ACHN (cell line): ENCODE measurements at places on chromosomes 7 and 10.

GRCh38 chr7:9201928-9202327 is 768.5 kb downstream of the NXPH1 start:
- no peak for DNase-seq

DNA sequence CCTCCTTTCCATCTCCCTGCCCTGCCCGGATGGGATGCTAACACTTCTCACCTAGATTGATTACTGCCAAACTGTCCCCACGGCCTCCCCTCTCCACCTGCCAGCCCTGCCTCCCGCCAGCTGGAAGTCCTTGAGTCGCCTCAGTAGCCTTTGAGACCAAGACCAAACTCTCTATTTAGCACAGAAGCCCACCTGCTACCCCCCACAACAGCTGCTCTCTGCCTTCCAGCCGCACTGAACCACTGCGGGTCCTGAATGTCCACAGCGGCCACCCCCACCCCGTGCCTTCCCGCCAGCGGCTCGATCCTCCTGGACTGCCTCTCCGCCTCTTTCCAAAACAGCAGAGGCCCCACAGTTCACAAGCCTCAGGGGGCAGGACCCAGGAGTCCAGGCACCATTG is 39.0 kb downstream of the FKBP6 start:
- no peak for DNase-seq

- DNase-seq, result no peak
Observed at GRCh38 chr7:47385536-47386125, 196.3 kb downstream of the TNS3 start.

- peak; percentile 11 for DNase-seq
Observed at GRCh38 chr10:86439544-86439943, 72.9 kb upstream of the GRID1 start.

- no peak for DNase-seq
Observed at GRCh38 chr10:28554952-28555351, 22.0 kb downstream of the WAC start.
